GM23248 (cell line): ENCODE measurements at places on chromosomes 3 and 15.

GRCh38 chr15:85550283-85550682 is 169.9 kb downstream of the AKAP13 start:
- no peak for DNase-seq

DNA sequence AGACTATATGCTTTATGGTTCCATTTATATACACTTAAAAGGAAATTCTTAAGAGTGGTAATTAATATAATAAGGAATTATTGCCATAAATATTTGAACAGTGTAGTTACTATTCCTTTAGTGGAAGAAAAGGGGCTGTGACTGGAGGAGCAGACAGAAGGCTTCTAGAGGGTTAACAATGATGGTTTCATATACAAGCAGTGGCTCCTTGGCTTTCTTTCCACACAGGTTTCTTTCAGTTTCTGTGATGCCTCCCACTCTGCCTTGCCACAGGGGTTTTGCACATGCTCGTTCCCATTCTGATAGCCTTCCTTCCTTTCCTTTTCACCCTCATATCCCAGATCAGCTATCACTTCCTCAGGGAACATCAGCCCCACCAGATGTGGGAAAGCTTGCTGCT is 108.8 kb upstream of the LYSMD4 start:
- DNase-seq = no peak

GRCh38 chr3:70916375-70917055 is 604.1 kb upstream of the MDFIC2 start:
- peak; percentile 5 for DNase-seq

- DNase-seq = no peak
These were observed 71.2 kb upstream of the SNRK start for GRCh38 chr3:43215138-43215537.

DNA sequence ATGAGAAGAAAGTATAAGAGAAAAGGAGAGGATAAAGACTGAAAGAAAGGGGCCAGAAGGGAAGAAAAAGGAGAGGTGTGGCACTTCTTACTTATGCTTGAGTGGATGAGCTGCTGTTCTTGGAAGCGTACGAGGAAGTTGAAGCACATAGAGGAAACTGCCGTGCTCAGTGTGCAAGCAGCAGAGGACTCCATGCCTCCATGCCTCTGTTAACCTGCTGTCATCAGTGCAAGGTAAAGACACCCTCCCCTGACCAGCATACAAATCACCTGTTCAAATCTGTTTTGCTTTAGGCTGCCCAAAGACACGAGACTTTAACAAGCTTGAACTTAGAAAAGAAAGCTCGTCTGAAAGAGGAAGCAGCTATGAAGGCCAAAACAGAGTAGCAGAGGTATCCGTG is 6.4 kb downstream of the WDR5B start:
- no peak for DNase-seq

- no peak for DNase-seq
These were observed 507 bp upstream of the VHL start for GRCh38 chr3:10140996-10141546.

DNA sequence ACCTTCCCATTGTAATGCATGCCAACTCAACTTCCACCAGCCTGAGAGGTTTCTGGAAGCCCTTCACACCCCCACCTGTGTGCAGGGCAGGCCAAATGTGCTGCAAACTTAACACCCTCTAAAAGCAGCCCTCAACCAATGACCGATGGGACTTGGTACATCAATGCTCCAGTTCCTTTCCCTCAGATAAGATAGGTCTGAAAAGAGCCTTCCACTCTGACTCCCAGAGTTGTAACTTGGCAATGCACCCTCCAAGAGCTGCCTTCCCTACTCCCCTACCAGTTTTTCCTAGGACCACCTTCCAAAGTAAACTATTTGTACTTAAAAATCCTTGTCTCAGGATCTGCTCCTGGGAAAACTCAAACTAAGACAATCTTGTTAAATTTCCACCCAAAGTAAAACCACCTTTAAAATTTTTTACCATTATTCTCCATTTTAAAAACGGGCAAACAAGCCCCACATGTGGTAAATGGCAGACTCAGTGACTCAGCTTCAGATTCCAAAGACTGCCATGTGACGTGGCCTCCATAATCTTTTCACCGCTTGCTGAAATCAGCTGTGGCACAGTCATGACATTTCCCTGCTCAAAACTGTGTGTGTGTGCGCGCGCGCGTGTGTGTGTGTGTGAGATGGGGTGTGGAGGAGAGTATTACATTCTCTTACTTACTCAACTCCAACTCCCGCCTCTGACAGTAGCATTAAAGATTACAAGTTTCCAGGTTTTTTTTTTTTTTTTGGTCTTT is 17.2 kb downstream of the RASGRP1 start:
- DNase-seq = peak; percentile 87

- DNase-seq = no peak
These were observed 97.3 kb upstream of the ARHGEF3 start for GRCh38 chr3:56899078-56899477.

DNA sequence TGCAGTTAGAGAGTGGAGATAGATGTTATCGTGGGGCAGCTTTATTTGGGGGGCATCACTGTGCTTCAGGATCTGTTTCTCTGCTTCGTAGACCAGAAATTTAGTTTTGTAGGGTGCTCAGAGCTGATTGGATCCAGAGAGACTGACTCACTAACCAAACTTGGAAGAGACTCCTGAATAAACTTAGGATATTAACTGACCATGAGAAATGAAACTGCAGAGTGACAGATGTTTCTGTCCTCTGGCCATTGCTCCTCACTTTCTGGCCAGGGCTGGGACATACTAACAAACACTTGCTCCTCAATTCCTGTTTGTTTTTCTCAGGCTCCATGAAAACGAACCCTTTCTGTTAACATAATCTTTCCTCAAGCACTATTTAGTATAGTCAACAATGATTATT is 4.3 kb downstream of the ZNF592 start:
- DNase-seq = peak; percentile 68

GRCh38 chr3:30622790-30623189 is 16.4 kb downstream of the TGFBR2 start:
- DNase-seq = no peak

- DNase-seq = no peak
These were observed 229.1 kb downstream of the NFKBIZ start for GRCh38 chr3:102078401-102078800.

GRCh38 chr3:56655709-56656108 is 27.4 kb downstream of the TASOR start:
- DNase-seq = peak; percentile 12

DNA sequence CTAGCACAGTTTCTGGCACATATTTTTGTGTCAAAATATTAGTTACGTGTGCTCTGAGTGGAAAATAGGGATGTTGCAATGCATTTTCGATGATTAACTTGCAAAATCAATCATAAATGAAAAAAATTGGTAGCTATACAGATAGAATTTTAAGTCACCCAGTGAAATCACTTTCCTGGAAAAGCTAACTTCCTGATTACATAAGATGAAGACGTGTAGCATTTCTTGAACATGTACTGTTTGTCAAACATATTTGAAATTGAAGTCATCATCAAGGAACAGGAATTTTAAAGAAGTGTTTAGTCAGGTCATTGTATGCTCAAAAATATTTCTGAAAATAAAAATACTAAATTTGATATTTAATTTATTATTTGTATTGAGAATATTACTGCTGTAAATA is 977.7 kb downstream of the PLOD2 start:
- DNase-seq = peak; percentile 30

DNA sequence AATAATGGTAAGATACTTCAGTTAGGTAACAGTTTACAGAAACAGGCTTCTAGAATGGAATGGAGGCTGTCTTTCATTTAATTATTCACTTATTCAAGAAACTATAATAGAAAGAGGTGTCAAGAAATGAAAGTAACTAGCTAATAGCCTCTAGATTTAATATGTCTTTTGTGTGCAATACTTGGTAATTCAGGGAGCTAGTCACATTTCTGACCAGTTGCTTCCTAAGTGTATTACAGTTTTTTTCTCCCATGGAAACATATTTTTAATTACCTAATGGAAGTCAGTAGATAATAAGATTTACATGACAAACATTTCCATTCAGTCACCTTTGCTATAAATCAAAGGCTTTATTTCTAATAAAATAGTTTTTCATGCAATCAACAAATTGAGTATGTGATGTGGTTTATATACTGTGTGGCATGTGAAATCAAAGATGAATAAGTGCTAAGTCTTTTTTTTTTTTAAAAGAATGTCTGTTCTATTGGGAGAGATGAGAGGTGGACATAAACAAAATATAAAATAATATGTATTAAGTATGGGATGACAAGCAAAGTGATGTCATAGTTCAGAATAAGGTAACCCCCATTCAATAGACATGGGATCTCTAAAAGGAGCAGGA is 985.7 kb downstream of the SQOR start:
- no peak for DNase-seq

GRCh38 chr3:112477891-112478290 is 21.4 kb downstream of the BTLA start:
- DNase-seq = no peak

DNA sequence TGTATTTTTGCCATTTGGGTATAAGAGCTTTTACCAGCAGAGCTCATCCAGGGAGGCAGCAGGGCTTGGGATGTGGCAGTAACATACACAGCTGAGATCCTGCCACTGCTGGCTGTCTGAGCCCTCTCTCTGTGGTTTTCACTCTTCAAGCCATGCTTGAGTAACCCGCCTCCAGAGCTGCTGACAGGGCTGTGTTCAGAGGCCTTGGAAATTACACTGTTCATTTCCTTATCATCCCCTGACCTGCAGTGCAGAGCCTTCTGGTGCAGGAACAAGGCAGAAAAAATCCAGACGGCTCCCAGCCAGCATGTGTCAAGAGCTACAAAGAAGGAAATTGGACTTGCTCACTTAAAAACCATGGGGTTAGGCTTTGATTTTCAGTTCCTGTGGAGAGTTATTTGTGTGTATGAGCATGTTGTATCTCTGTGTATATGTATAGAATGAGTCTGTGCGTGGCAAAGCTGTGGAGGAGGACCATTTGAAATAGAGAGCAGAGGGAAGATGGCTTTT is 47.0 kb downstream of the ZNF609 start:
- DNase-seq = peak; percentile 87

DNA sequence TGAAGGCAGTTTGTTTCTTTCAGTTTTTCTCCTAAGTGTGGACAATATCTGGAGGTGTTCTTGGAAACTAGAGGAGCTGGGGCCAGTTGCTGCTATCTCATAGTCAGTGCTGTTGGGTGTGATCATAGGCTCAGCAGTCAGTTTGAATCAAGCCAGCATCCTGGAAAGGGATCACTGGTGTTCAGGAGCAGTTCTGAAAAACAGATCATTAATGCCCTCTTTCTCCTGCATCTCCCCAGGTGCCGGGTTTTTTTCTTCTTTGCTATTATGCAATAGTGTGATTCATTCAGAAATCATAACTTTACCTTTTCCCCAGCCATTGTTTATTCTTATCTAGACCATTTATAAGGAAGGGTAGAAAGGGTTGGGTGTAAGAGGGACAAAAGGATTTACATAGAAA is 24.0 kb downstream of the LNP1 start:
- no peak for DNase-seq

DNA sequence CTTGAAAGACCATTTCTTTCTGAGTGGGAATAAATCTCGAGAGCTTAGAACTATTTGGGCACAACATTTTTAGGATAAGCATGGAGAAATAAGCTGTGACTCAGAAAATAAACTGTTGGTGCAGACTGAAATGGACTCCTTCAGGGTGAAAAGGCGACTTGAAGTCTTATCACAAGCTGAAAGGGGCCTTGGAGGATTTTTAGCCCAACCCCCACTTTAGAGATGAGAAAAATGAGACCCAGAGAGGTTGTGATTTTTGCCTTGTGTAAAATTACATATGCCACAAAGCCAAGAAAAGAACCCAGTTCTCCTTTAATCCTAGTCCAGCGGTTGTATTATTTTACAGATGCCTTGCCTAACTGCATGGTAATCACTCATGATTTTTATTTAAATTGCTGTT is 1.5 kb downstream of the ATP1B3 start:
- peak; percentile 70 for DNase-seq

GRCh38 chr15:87045746-87046145 is 966.1 kb downstream of the AGBL1 start:
- DNase-seq = no peak

GRCh38 chr3:108312656-108313055 is 16.3 kb downstream of the HHLA2 start:
- peak; percentile 60 for DNase-seq

DNA sequence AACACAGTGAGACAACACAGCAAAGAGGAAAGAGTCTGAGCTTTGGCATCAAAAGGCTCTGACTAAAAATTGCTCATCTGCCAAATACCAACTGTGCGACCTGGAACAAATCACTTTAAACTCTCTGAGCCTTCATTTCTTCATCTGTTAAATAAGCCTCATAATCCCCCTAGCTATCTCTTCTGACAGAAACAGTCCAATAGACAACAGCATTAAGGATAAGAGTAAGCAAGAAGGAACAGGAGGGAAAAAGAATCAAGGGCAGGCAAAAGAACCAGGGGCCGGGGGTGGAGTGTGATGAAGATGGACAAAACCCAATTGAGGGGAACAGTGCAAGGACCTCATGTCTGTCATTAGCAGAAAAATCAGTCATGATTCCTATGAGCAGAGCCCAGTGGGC is 79.4 kb upstream of the SETMAR start:
- no peak for DNase-seq

- DNase-seq = no peak
These were observed 98.9 kb downstream of the C3orf38 start for GRCh38 chr3:88248658-88249057.

DNA sequence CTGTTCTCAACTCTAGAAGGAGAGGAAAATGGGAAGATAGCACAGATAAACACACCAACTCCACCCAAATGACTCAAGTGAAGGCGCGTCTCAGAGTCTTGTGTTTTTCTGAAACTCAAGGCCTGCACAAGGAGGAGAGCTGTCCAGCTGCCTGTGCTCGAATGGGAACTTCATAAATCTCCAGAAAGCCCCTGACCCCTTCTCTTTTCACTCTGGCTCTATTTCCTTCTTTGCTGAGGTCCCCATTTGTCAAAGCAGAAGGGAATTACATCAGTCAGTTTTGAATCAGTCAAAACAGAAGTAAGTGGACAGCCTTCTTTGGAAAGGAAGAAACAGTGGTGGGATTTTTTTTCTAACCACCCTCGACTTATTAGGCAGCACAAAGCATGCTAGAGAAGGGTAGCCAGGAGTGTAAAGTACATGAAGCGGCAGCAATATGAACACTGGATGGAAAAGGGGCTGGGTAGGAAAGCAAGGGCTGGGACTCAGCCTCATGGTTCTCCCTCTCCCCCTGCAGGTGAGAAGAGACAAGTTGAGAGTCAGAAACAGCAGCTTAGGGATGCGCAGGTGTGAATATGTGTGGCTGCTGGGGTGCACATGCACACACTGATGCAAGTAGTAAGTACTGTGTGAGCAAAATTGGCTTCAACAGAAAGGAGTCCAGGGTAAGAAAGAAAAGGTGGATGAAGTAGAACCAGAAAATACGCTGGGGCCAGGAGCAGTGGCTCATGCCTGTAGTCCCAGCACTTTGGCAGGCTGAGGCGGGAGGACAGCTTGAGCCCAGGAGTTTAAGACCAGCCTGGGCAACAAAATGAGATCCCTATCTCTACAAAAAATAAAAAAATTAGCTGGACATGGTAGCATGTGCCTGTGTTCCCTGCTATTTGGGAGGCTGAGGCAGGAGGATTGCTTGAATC is 36.6 kb upstream of the MAGEF1 start:
- DNase-seq = peak; percentile 82
